ENCODE measurements at places on chromosomes 2 and 18.

DNA sequence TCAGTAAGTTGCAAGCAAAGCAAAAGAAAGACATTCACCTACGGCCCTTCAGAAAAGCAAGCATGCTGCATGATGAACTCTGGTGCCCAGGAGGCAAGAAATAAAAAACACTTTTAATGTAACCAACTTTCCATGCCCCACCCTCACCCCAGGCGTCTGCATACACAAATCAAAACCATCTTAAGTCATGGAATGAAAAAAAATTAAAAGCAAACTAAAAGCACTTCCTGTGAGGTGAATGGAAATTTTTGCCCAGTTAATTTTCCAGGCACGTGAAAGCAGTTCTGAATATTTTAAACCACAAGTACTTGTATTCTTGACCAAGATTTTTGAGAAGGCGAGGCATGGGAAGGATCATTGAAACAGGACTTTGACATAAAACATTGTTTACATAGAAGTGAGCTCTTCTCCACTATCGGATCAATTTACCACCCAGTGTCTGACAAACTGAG lies 2.5 kb upstream of the ICOS start:
- no peaks in the 10 kb centered on the region for H3K27me3 ChIP-seq
- peak overlapping the region; percentile 22 for H3K4me3 ChIP-seq
- peaks cover 40% of the 10 kb centered on the region for H3K4me1 ChIP-seq
- H3K27ac ChIP-seq, result peak overlapping the region; percentile 71
- DNase-seq, result no peak

DNA sequence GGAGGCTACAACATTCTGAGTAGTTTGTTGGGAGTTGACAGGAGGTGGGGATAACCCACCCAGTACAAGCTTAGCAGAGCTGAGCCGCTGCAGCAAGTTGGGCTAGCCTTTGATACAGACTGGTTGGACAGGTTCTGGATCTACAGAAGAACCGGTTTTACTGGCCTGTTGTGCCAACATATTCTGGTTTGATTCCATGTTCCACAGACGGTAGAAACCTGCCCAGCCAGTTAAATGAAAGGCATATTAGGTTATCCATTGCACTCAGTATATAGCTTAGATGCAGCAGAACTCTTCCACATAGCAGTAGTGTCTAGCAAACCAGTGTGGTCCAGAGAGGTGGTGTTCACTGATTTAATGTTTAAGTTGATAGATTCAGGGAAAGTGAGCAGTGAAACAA lies 19.3 kb upstream of the RBBP8 start:
- no peaks in the 10 kb centered on the region for H3K27me3 ChIP-seq
- H3K36me3 ChIP-seq, result no peaks in the 10 kb centered on the region
- no peak for DNase-seq
- H3K4me3 ChIP-seq, result no peak overlapping the region
- H3K27ac ChIP-seq, result no peak overlapping the region

DNA sequence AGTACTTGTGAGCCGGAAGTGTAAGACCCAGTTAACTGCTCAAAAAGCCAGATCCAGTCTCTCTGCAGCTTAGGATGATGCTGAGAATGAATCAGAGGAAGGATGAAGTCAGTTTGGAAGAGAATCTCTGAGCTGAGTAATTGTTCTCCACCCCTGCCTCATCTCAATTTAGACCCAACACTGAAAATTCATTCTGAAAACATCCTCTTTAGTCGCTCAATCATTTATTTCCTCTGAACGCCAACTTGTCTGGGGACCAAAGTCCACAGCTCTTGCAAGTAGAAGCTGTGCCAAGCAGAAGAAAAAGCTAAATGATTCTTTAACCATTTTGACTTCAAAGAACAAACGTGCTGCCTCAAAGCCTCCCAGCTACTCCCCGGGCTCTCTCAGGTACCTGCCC lies 177.1 kb upstream of the KLHL29 start:
- H3K4me1 ChIP-seq, result no peaks in the 10 kb centered on the region
- no peak for DNase-seq
- H3K4me3 ChIP-seq, result no peak overlapping the region
- H3K27ac ChIP-seq, result no peak overlapping the region

DNA sequence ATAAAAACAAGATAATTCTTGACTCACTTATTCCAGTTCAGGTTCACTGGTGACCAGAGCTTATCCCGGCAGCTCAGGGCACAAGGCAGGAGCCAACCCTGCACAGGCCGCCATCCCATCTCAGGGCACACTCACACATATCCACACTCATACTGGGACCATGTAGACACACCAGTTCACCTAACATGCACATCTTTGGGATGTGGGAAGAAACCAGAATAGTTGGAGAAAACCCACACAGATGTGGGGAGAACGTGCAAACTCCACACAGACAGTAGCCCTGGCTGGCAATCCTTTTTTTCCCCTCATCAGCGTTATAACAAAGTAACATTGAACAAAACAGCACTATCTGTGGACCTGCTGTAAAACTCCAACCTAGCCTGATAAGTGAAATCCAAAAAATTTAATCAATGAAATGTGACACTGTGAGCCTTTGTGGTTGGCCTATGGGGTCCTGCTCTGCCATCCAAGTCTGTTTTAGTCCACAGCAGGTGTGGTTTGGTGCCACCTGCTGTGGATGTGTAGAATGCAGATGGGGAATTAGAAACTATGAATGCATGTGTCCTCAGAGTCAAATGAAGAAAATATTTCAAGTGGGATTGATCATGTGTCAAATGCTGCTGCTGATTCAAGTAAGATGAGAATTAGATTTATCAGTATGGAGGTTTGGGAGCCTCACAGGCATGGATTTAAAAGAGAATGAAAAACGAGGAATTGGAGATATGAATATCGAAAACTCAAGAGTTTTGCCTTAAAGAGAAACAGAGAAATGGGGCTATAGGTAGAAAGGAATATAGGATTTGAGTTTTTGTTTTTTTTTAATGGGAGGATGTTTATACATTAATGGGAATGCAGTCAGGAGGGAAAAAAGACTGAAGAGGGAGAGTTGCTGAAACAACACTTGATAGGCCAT lies 47.0 kb downstream of the UGP2 start:
- peaks cover 10% of the 10 kb centered on the region for H3K36me3 ChIP-seq
- no peaks in the 10 kb centered on the region for H3K4me1 ChIP-seq
- H3K27ac ChIP-seq, result no peak overlapping the region
- H3K27me3 ChIP-seq, result no peaks in the 10 kb centered on the region

- H3K27ac ChIP-seq, result no peak overlapping the region
- no peaks in the 10 kb centered on the region for H3K27me3 ChIP-seq
- DNase-seq, result no peak
- H3K4me3 ChIP-seq, result no peak overlapping the region
- H3K36me3 ChIP-seq, result no peaks in the 10 kb centered on the region
- H3K4me1 ChIP-seq, result no peaks in the 10 kb centered on the region
Observed at GRCh38 chr2:111149882-111150455, 29.3 kb downstream of the BCL2L11 start.

- no peak overlapping the region for H3K4me3 ChIP-seq
- no peaks in the 10 kb centered on the region for H3K4me1 ChIP-seq
- no peaks in the 10 kb centered on the region for H3K36me3 ChIP-seq
Observed at GRCh38 chr18:58856881-58857280, 7.8 kb upstream of the ZNF532 start.

DNA sequence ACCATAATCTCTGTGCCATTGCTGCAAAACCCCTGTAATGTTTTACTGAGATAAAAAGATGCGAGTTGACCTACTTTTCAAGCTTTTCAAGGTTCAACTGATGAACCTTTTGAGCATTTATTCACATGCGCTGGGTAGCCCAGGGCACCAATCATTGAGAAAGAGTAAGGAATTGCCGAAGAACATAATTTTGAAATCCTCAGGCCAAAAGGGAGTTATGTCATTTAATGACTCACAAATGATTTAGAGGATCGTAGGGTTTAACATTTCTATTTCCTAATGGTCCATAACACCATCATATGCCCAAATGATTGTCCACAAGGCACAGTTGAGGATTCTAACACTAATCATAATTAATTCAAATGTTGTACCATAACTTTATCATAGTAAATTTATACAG lies 20.2 kb upstream of the DLX1 start:
- DNase-seq, result no peak
- no peak overlapping the region for H3K27ac ChIP-seq
- no peaks in the 10 kb centered on the region for H3K4me1 ChIP-seq
- H3K4me3 ChIP-seq, result no peak overlapping the region
- no peaks in the 10 kb centered on the region for H3K27me3 ChIP-seq

DNA sequence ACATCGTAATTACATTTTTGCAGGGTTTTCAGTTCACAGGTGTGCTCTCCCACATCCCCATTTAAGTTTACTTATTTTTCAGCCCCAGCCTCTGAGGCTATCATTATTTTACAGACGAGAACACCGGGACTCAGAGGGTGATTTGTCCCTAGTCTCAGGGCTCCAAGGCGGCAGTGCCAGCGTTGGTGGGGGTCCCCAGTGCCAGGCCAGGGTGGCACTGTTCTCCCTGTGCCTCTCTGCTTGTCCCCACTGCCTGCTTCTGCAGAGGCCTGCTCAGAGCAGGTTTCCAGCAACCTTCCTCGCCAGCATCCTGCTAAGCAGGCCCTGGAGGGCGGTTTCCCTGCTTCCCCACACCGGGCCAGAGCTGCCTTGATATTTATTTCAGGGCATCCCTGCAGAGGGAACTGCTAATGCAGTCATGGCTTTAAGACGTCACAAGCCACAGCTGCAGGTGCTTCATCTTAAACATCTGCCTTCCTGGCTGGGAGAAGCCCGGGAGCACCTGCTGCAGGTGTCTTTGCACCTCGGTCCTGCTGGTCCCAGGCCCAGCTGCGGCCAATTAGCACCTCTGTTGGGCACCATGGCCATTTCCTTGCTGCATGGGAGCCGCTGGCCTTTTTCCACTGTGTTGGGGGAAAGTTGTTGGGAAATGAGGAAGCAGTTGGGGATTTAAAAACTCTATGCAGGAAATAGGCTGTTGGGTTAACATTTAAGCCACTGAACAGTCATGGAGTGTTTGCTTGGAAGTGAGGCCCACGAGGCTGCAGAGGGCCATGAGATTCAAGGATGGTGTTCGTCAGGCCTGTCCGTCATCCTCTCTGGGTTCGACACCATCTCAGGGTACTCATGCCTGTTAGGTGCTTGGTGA lies 22.8 kb downstream of the HPCAL1 start:
- H3K36me3 ChIP-seq, result no peaks in the 10 kb centered on the region
- no peak overlapping the region for H3K27ac ChIP-seq
- H3K27me3 ChIP-seq, result no peaks in the 10 kb centered on the region
- no peak for DNase-seq

GRCh38 chr18:1796636-1797035 lies 774.7 kb downstream of the METTL4 start:
- H3K27me3 ChIP-seq, result no peaks in the 10 kb centered on the region
- H3K4me1 ChIP-seq, result no peaks in the 10 kb centered on the region
- no peak overlapping the region for H3K4me3 ChIP-seq
- no peak overlapping the region for H3K27ac ChIP-seq
- no peaks in the 10 kb centered on the region for H3K36me3 ChIP-seq

DNA sequence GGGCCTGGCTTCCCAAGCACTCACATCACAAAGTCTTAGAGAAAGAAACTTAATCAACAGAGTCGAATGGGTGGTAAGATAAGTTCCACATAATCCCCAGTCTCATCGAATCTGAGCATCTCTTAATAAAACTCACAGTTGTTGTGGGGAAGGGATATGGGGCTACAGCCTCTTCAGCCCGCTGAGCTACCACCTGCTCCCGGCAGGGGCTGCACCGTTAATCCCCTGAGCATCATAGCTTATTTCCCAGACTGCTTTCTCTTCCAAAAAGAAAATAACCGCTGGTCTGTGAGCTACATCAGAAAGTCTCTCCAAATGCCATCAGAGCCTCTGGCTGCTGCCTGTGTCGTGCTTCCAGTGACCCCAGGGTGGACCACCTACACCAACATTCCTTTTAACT lies 139.4 kb upstream of the CELF4 start:
- no peak overlapping the region for H3K4me3 ChIP-seq
- no peak for DNase-seq
- no peaks in the 10 kb centered on the region for H3K36me3 ChIP-seq
- no peak overlapping the region for H3K27ac ChIP-seq

- H3K27ac ChIP-seq, result peak overlapping the region; percentile 98
- no peaks in the 10 kb centered on the region for H3K27me3 ChIP-seq
- H3K36me3 ChIP-seq, result peaks cover 24% of the 10 kb centered on the region
- DNase-seq, result no peak
- peak overlapping the region; percentile 97 for H3K4me3 ChIP-seq
Observed at GRCh38 chr2:203240491-203240890, 1.7 kb downstream of the CYP20A1 start.

GRCh38 chr2:188623995-188624643 lies 332.4 kb downstream of the GULP1 start:
- no peak overlapping the region for H3K27ac ChIP-seq
- H3K4me1 ChIP-seq, result no peaks in the 10 kb centered on the region
- DNase-seq, result no peak

DNA sequence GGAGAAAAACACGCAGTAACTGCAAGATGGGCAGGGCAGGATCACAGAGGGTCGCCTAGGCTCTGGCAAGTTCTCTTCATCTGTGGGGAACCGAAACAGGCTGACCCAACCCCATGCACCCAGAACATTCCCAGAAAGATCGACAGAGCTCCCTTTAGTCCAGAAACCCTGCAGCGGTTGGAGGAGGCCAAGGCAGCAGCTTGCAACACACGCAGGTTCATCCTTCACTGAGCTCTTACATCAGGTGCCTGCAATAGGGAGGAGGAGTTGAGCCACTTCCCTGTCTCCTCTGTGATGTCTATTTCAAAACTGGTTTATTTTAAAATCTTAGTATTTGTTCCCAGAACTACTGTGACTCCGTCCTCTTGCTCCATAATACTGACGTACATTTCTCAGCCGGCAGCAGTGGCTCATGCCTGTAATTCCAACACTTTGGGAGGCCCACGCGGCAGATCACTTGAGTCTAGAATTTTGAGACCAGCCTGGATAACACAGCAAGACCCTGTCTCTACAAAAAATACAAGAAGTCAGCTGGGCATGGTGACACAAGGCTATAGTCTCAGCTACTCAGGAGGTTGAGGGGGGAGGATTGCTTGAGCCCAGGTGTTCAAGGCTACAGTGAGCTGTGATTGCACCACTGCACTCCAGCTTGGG lies 11.5 kb upstream of the SLC11A1 start:
- H3K4me3 ChIP-seq, result no peak overlapping the region
- no peaks in the 10 kb centered on the region for H3K36me3 ChIP-seq
- no peak overlapping the region for H3K27ac ChIP-seq
- no peak for DNase-seq

DNA sequence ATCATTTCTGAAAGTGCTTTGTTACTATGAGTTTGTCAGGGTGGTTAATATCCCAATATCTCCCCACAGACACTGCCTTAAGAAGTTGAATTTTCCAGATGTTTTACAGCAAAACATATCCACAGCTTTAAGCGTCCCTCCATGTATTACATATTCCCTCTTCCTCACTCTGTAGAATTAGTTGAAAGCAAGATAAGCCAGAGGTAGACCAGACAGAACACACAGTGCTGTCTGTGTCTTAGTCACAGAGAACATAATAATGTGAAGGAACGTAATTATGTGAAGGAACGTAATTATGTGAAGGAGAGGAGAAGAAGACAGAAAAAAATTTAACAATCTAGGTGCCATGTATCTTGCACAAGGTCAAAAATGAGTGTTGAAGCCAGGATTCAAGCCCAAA lies 81.9 kb upstream of the LRATD1 start:
- no peak for DNase-seq
- no peaks in the 10 kb centered on the region for H3K36me3 ChIP-seq
- no peaks in the 10 kb centered on the region for H3K4me1 ChIP-seq
- H3K27ac ChIP-seq, result no peak overlapping the region
